Kasumi-1 (cell line): ENCODE measurements at places on chromosomes 1 and 21.

DNA sequence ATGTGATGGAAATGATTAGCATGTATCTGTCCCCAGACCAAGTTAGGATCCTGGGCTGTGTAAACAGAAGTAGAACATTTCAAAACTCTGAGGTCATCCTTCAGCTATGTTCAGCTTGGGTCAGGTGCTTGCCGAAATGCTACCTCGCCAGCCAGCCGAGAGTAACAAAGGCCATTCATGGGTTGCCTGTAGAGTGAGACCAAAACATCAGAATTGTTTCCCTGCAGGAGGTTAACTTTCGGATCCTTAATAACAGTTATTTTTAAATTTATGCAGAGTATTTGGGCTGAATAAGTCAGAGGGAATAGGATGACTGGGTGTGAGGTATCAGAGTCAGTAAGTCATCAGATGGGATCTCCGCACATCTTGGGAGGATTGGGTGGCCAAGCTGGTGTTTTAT is 35.6 kb downstream of the SMYD2 start:
- DNase-seq: no peak

DNA sequence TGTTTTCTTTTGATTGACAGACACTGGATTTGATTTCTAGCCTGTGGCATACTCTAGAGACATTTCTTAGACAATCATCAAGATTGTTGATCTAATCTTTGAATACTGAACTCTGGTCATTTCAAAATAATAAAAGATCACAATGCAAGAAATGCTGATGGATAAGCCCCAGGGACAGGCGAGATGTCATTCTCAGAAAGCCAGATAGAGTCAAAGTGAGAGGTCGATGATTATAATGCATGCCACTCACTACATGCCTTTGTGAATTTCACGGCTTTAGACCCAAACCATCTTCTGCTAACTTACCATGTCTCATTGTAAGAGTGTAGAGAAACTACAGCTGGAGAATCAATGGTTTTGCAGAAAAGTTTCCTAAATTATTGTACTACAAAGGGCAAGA is 257.1 kb downstream of the DYRK1A start:
- DNase-seq: no peak

DNA sequence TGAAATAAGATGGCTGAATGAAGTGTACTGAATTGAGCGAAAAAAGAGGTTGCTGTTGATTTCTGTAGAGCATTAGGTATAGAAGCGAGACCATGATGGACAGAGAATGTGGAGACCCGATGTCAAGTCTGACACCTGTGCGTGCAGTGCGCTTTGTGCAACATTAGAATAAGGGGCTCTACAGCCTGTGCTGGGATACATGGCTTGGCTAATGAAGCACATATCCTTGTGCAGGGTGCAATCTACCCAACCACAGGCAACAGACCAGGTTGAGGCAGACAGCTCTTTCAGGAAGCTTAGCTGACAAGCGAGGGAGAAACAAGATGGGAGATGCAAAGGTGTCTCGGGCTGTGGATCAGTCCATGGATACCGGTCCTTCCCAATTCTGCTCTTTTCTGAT is 18.9 kb downstream of the GPA33 start:
- DNase-seq: no peak

DNA sequence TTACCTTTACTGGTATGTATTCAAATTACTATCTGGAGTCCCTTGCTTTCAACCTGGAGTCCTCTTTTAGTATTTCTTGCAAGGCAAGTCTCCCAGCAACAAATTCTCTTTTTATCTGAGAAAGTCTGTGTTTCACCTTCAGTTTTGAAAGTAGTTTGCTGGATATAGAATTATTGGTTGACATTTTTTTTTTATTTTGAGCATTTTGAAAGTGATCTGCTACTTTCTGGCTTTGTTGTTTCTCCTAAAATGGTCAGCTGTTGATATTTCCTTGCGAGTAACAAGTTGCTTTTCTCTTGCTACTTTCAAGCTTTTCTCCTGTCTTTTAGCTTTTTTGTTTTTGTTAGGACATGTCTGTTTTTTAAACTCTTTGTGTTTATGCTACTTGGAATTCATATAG is 126.1 kb downstream of the TRIM33 start:
- DNase-seq: no peak

GRCh38 chr1:171911506-171911905 is 70.2 kb downstream of the DNM3 start:
- peak; percentile 11 for DNase-seq
